M059J (cell line): ENCODE measurements at places on chromosomes 1 and 21.

DNA sequence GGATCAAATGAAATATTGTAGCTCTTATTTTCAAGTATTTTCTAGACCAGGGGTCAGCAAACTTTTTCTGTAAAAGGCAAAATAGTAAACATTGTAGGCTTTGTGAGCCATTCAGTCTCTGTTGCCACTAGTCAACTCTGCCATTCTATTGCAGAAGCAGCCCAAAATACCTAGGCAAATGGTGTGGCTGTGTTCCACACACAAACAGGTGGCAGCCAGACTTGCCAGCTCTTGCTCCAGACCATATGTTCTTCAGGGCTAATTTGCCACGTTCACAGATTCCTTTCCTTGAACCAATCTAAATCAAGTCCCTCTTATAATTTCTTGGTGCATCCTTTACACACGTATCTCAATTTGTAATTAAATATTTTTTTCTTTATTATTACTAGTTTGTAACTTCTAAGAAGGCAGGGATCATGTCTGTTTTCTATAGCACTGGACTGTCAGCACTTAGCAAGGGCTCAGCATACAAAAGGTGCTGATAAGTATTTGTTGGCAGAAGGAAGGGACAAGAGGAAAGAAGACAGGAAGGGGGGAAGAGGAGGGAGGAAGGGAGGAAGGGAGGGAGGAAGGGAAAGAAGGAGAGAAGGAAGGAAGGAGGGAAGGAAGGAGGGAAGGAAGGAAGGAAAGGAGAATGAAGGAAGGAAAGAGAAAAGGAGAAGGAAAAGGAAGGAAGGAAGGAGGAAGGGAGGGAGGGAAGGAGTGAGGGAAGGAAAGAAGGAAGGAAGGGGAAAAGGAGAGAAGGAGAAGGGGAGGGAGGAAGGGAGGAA, 106.5 kb upstream of the EDEM3 start:
- no peak for DNase-seq

- DNase-seq: no peak
These were observed 29.2 kb downstream of the OLIG1 start for GRCh38 chr21:33099131-33099530.

DNA sequence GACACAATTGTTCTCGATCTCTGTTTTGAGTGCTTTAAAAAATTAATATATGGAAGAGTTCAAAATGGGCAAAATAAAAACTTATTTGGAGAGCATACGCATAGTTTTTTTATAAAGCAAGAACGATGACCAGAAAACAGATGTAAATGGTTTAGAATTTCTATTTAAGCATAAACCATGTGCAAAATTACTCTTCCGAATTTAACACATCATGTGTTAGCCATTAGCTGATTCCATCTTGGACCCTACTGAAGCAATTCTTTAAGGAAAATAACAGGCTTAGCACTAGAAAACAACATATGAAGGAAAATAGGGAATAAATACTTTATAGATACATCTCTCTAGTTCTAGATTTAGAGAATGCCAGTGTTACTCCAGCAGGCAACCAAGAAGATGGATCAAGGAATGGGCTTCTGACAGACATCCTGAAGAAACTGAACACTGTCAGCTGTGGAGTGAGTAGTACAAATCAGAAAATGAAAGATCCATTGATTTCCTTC, 26.7 kb downstream of the CDC7 start:
- DNase-seq: no peak

GRCh38 chr1:104468282-104468681, 718.6 kb downstream of the AMY1C start:
- DNase-seq: no peak

DNA sequence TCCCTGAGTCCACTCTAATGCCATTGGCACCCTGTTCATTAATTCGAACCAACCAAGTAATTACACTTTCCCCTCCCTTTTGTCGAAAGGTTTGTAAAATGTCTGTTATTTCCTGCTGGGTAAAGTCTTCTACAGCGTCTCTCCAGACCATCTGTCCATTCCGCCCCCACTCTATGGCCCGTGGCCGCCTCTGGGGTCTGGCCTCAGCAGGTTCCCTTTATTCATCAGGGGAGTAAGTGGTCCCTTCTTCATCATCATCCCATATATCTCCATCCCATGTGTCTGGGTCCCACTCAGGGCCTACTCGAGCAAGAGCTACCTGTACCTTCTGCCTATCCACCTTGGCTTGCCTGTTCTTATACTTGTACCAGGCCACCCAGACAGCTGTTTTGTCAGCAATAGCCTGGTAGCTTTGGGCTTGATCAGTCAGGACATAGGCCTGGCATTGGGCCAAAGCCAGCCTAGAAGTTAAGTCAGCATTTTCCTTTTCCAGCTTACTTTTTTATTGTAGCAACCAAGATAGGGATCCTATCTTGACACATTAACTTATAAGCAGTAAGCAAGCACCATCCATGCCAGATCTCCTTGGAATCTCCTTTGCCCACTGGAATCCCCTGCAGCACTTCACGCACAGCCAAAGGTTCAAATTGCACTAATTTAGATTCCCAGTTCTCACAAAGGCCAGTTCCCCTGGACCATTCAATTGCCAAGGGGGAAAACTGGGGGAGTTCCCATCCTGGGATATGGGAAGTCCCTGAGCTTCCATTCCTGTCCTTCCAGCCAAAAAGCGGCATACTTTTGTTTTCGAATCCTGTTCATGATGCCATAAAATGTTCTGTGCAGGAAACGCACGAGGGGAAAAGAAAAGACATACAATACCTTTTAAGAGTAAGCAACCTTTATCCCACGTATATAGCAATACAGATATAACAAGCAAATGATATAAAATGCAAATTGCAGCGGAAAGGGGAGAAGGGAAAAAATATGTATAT, 6.6 kb upstream of the STUM start:
- peak; percentile 20 for DNase-seq

- no peak for DNase-seq
These were observed 44.9 kb downstream of the C1orf198 start for GRCh38 chr1:230823426-230823825.

DNA sequence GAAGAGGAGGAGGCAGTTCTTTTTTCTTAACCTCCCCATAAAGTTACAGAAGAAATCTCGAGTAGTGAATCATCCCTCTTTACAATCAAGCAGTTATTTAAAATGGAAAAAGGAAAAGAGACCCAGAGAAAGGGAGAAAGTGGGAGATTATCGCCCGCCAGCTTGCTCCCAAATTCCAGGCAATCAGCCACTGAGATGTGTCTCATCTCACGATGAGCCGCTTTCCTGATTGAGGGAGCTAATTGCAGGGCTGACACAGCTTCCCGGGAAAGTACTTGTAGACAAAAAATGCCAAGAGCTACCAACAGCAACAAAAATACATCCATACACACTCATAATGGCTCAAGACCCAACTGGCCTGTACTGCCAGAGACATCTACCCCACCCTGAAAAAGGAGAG, 191.6 kb upstream of the ZC3H12A start:
- DNase-seq: no peak

- peak; percentile 85 for DNase-seq
These were observed 6.7 kb upstream of the VSIG8 start for GRCh38 chr1:159869173-159869572.

GRCh38 chr1:116999596-116999995, 2.0 kb upstream of the CD101 start:
- no peak for DNase-seq

DNA sequence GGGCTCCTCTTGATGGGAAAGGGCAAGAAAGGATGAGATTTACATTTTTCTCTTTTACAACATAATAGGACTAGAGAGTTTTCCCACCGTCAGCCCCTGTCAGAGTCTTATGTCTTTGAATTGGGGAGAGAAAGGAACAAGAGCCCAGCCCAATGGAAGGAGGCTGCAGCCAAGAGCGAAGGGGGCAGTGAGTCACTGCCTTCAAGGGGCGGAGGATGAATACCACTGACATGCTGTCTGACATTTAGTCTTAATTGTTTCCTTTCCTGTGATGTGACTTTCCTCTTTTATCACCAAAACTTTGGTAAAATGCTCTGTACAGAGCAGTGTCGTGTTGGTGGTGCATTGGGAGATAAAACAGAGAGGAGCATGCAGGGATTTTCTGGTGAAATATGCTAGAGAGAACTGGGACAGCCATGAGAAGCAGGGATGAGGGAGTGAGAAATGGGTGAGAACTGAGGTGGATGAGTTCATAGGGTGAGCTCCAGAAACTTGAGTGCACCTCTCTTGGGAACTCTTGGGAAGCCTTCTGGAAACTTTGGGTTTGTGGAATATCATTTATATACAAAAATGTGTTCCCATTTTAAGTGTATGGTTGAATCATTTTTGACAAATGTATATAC, 179.9 kb upstream of the FGGY start:
- peak; percentile 78 for DNase-seq

- peak; percentile 63 for DNase-seq
These were observed 96.4 kb upstream of the RAB3GAP2 start for GRCh38 chr1:220368352-220369265.

DNA sequence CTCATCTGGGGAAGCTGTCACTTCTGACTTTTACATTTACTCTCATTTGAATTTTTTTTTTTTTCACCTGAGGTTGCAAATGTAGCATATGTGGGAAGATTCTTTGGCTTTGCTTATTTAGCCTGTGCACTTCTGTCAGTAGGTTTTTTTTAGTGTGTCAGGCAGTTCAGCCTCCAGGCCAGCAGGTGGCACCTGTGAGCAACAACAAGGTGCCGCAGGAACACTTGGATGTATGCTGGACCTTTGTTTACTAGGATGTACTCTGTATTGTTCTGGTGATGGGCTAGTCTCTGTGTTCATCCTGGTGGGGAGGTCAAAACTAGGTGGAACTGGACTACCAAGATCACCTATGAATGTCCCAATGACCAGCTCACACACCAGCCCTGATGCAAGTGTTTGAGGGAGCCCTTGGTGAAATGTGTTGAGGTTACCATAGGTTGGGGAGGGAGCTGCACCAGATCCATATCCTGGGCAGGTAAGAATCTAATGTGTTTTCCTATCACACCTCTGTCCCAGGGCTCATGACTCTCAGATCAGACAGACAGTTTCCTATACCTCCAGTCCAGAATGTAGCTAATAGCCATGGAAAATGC, 618.2 kb downstream of the BRINP3 start:
- no peak for DNase-seq

- DNase-seq: peak; percentile 43
These were observed 1.4 kb downstream of the USP25 start for GRCh38 chr21:15731243-15731613.
